ENCODE measurements at places on chromosomes 12 and 14. TPM values are rescaled to one million over a fixed set of nuclear protein-coding genes. Genes with fewer than 3 reads are reported as not detected.

The TAS2R42 gene
- not detected for total RNA-seq

The IL31 gene
- total RNA-seq = not detected

The IL22 gene
- not detected for total RNA-seq

The ADCK1 gene
- total RNA-seq = 5.7 TPM

All from A549 treated with ZK216348 at 1 μM for 4 hours (cell line).